ENCODE measurements at places on chromosomes 13 and 19. TPM values are rescaled to one million over a fixed set of nuclear protein-coding genes. Genes with fewer than 3 reads are reported as not detected.

DNA sequence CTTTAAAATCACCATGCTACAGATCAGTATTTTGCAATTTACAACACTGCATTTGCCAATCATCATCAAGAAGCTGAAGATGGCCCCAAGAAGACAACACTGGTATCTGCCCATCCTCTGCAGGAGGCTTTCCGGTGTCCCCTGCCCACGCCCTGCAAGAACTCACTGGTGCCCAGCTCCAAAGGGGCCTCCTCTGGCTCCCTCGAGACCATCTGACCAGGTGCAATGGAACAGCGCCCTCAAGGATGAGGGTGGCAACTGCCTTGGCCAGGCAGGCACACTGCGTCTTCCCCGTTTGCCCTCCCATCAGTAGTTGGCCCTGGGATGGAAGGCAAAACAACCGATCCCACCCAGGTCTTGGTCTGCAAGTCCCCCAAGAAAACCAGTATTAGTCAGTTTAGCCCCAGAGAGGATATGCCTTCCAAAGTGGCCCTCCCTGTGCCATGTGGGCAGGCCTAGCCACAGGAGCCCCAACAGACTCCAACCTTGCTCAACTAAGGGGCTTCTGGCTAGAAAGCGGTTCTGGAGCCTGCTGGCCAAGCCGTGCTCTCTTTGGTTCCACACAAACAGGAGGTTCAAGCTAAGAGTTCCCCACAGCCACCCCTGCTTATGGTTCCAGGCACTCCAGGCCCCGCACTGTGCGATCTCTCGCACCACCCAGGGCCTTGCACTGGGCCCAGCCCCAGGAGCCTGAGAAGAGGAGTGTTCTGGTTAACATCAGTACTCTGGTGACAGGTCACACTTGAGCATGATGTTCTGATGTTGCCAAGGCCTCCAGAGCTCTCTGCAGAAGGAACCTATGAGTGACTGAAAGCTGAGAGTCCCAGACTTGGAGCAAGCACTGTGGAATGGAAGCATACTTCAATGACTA is 4.7 kb downstream of the PCID2 start:
- peak; percentile 62 for DNase-seq

DNA sequence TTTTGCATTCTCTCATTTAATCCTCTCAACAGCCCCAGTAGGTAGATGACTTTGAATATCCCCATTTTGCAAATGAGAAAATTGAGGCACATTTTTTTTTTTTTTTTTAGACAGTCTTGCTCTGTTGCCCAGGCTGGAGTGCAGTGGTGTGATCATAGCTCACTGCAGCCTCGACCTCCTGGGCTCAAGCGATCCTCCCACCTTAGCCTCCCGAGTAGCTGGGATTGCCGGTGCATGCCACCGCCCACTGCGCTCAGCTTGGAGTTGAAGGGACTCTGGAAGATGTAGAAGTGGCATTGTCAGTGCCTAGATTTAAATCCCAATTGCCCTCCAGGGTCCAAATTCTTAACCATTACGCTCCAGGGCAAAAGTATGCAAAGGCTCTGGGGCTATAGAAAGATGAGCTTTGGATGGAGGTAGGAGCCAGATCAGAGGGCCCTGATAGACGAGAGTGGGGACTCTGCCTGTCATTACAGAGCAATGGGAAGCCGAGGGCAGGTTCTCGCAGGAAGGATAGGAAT is 813 bp upstream of the MCOLN1 start:
- DNase-seq, result no peak

DNA sequence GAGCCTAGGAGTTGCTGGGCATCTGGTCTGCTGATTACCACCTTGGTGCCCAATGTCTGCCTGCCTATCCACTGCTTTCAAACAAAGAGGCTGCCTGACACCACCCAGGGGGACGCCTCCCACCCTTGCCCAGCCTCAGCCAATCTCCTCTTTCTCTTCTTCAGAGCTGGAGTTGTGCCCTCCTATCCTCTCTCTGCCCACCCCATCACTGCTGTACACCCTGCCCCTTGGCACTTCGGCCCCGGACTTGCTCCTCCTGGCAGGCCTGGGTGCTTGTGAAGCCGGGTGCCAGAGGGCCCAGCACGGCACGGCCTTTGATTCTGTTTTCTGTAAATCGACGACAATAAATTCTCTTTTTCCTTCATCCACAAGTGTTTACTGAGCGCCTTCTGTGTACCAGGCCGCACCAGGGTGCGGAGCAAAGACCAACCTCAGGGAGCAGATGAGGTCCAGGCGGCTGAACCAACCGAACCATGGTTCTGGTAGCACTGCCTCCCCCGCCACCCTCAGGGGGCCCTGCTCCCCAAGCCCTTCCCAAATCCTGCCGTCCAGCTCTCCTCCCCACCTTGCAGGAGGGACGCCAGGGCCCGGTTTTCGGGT is 5.0 kb downstream of the RNF225 start:
- no peak for DNase-seq

GRCh38 chr19:5895409-5895808 is 8.2 kb downstream of the NDUFA11 start:
- no peak for DNase-seq

- DNase-seq, result peak; percentile 85
Observed at GRCh38 chr19:46441866-46442265, 13.1 kb upstream of the PNMA8C start.

DNA sequence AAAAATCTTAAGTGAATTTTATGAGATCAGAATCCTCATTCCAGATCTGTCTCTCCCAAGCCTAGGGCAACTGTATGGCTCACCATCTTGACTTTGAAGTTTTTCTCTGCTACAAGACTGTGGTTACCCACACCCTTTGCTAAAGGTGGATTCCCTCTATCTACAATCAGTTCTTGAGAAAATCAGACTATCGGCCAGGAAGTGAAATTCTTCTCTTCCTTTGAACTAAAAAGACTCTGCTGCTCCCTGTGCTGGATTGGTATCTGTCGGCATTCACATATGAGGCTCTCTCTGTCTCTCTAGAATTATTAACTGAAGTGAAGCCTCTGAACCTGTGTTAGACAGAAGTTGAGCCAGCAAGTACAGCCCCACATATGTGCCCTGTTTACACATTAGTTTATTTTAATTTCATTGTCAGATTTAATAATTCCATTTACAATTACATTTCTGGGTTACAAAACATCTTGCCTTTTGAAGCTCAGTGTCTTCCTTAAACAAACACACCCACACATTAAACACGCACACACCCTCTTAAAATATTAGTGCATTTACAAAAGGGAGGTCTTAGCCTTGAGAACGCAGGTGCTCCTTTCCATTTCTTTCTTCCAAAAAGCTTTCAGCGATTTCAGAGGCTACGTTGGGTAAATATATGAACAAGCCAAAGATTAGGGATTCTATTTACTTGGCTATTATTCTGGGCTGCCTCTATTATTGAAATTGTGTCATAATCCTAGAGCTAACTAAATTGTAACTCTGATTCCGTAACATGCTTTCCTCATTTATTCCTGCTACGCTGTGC is 145.7 kb downstream of the MIPEP start:
- no peak for DNase-seq

DNA sequence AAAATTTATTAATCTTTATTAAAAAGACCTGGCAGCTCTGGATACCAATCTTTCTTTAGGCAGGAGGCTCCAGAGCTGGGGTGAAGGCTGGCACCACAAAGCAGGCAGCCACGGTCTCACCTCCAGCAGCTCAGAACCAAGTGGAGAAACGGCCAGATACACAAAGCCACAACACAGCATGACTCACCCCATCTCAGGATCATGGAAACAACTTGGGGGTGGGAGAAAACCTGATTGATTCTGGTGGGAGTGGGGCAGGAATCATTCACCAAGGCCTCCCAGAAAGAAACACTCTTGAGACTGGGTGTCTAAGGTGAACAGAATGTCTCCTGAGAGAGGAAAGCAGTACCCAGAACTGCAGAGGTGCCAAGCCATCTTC is 64.2 kb downstream of the CRYL1 start:
- peak; percentile 21 for DNase-seq

DNA sequence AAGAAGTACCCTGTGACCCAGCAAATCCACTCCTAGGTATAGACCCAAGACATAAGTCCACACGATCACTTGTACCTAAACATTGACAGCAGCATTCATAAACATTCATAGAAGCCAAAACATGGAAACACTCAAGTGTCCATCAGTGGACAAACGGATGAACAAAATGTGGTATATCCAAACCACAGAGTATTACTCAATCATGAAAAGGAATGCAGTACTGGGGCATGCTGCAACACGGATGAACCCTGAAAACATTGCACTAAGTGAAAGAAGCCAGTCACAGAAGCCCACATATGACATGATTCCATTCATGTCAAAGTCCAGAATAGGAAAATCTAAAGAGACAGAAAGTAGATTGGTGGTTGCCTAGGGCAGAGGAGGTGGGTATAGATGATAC is 22.8 kb upstream of the CCNE1 start:
- no peak for DNase-seq

DNA sequence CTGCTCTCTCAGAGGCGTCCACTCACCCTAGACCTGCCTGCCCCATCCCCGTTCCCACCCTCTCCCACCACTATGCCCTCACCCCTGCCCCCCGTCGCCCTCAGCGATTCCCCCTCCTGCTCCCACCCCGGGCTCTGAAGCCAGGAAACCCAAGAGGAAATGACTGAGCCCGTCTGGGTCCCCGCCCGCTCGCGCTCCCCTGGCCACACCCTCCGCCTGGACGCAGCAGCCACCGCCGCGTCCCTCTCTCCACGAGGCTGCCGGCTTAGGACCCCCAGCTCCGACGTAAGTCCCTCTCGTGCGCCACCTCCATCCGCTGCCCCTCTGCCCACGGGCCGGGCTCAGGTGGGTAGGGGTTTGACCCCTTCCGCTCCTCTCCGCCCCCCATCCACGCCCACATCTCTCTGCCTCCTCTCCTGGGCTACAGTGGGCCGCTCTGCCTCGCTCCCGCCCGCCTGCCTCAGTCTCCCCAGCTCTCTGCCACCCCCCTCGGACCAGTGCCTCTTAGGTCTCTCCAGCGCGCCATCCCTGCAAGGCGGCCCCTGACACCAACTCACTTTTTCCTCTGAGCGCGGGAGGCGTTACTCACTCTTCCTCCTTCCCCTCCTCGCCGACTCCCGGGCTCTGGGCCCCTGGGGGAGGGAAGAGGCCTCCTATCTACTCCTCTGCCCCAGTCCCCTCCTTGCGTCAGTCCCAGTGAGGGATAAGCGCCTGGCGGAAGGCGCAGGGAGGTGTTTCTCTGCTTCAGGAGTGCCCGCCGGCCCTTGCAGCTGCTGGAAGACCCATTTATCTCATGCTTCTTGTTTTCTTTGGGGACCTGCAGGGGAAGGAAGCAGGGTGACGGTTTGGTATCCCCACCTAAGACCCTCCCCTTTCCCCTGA is at the start of gene FXYD5:
TSS of gene FXYD5 (plus strand) at position 211 of the 882 bp plus-strand sequence. CDS start 816 bp downstream, outside the sequence.
- DNase-seq, result peak; percentile 72

DNA sequence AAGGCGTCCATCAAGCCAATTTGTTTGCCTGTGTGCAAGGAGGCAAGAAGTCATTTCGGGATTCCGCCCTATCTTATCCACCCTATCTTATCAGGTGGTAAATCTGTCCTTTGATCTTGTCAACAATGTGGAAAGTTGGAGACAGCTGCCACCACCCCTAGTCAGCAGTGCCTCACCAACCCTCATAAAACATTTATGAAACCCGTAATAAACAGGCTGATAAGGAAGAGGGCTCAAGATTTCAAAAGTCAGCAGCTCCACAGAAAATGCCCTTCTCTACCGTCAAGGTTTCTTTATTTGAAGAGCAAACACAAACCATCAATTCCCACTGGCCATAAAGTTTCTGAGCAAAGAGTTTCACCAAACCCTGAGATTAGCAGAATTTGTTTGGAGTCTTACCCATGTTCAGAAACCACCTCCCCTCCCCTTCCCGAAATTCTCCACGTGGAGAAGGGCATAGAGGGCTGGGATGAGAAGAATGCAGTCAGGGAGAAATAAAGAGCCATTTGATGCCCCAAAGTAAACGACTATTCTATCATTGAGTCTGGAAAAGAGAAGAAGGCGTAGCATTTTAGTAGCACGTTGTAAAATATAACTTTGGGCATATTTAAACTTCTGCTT is 196.0 kb upstream of the GPR12 start:
- no peak for DNase-seq

DNA sequence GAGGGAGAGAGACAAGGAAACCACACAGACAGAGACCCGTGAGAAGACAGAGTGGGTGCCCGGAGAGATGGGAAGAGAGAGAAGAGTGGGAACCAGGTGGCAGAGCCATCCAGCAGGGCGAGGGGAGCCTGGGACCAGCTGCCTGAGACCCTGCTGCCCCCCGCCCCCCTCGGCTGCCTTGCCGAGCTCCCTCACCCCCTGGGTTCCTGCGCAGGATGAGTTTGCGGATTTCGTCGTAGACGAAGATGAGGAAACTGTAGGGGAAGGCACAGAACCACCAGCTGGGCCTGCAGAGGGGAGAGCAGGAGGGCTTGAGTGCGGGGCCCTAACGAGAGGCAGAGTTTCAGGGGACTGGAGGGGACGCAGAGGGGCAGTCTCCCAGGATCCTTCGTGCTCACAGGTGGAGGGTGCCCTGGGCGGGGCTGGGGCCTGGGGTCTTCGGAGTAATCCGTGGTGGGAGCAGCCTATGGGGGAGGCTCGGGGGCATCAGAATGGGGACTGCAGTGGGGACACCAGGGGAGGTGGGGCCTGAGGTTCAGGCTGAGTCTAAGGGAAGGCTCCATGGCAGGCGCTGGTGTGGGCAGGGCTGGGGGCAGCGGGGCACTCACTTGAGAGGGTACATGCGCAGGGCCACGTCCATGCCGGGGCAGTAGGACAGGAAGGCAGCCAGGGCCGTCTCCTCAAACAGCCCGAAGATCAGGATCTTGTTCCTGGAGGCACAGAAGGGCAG is 8.1 kb upstream of the RABAC1 start:
- DNase-seq, result no peak

DNA sequence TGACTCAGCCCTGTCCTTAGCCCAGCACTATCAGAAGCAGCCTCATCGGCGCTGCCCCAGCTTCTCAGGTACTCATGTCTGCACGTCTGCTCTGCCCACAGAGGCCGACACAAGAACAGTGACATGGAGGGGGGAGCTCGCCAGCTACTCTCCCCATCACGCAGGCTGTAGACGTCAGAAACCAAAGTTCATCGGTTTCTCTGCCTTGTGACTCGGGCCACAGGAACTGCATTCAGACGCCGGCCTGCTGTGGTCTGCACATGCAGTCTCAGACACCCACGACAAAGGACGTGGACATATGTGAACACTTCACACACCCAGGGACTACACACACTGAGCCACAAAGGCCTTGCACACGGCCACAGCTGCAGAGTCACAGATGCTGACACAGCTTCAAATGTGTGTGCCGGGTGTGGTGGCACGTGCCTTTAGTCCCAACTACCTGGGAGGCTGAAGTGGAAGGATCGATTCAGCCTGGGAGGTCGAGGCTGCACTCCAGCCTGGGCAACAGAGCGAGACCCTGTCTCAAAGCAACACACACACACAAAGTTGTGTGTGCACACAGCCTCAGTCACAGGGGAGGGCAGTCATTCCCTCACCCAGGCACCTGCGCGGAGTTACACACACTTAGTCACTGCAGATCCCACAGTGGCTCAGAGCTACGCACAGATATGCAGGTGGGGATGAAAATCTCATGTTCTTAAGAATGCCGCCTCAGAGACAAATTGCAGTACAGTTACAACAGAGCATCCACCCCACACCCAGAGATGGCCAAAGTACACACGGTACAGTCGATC is 4.9 kb upstream of the ZFP36 start:
- DNase-seq, result peak; percentile 77

Gene ERFL
- total RNA-seq, result not detected

Gene CBY2
- total RNA-seq, result not detected

Gene DNMT1
- total RNA-seq, result 116 TPM
